Ascending aorta (tissue), 2 donors: ENCODE measurements at places on chromosomes 7 and 10. TPM values are rescaled to one million over a fixed set of nuclear protein-coding genes. Genes with fewer than 3 reads are reported as not detected.

DNA sequence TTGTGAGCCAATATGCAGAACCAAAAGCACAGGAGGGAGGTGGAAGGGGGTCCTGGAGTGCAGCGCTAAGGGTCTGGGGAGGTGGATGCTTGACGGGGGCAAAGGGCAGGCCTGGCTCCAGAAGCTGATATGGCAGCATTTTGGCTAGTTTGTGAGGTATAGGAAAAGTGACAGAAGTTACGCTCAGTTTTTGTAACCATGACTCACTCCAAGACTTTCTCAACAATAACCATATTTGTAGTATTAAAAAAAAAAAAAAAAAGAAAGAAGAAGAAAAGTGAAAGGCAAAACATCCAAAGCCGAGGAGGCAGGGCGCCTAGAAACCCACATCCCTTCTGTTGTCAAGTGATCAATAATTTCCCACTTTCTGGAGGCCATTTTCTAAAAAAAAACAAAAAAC lies 92.3 kb downstream of the RNF216 start:
- peak overlapping the region; percentile 94 for H3K27ac ChIP-seq
- no peaks in the 10 kb centered on the region for H3K27me3 ChIP-seq
- peaks cover 15% of the 10 kb centered on the region for H3K36me3 ChIP-seq
- DNase-seq: no peak
- peaks cover 75% of the 10 kb centered on the region for H3K4me1 ChIP-seq

- H3K4me1 ChIP-seq: no peaks in the 10 kb centered on the region
- H3K4me3 ChIP-seq: no peak overlapping the region
- DNase-seq: no peak
- no peak overlapping the region for H3K27ac ChIP-seq
- H3K27me3 ChIP-seq: no peaks in the 10 kb centered on the region
Measured at GRCh38 chr10:13961097-13961496, 369.6 kb downstream of the FRMD4A start.

Gene DEPP1
- 309 TPM for total RNA-seq

GRCh38 chr10:100192350-100192749 lies 6.5 kb upstream of the ERLIN1 start:
- peaks cover 47% of the 10 kb centered on the region for H3K36me3 ChIP-seq
- no peaks in the 10 kb centered on the region for H3K27me3 ChIP-seq
- peaks cover under 1% of the 10 kb centered on the region for H3K4me1 ChIP-seq
- H3K27ac ChIP-seq: no peak overlapping the region
- no peak for DNase-seq

GRCh38 chr7:25180946-25181345 lies 47.3 kb downstream of the NPVF start:
- H3K36me3 ChIP-seq: no peaks in the 10 kb centered on the region
- peak overlapping the region; percentile 78 for H3K27ac ChIP-seq
- H3K4me3 ChIP-seq: peak overlapping the region; percentile 74
- H3K27me3 ChIP-seq: no peaks in the 10 kb centered on the region

DNA sequence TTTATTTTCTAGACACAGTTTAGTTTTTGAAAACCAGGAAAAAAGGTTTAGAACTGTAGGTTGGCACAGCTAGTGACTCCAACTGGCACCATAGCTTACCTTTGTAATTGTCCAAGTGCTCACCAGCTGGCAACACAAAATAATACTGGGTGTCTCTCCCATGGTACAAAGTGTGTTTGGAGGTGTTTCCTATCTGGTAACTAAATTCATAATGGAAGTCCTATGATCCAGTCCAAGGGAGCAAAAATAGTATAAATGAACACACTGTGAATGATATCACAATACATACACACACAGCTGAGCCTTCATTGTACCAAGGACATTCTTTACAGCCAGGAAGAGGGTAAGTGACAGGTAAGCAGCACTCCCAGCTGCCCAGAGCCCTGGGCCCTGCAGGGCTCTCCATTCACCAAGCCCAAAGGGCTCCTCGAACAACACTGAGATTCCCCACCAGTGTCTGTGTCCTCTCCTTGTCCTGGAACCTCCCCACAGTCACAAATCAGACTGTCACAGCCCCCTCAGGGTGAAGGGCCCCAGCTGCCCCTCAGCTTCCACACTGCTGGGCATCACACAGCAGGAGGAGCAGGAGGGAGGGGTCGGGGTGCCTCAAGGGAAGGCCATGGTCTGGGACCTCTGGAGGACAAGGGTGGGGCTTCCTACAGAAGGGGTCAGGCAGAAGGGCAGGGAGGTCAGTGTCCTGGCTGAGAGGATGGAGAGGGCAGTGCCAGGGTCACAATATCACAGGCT lies 72.1 kb downstream of the PKD1L1 start:
- H3K27me3 ChIP-seq: no peaks in the 10 kb centered on the region
- H3K36me3 ChIP-seq: no peaks in the 10 kb centered on the region
- no peaks in the 10 kb centered on the region for H3K4me1 ChIP-seq

Gene CLDN4
- total RNA-seq: 0.21 TPM

- peaks cover 5% of the 10 kb centered on the region for H3K4me1 ChIP-seq
- H3K4me3 ChIP-seq: no peak overlapping the region
- DNase-seq: no peak
- H3K36me3 ChIP-seq: no peaks in the 10 kb centered on the region
- H3K27me3 ChIP-seq: no peaks in the 10 kb centered on the region
- H3K27ac ChIP-seq: no peak overlapping the region
Measured at GRCh38 chr7:26593393-26593792, 271.0 kb downstream of the SKAP2 start.

- peaks cover 98% of the 10 kb centered on the region for H3K36me3 ChIP-seq
- no peak overlapping the region for H3K27ac ChIP-seq
- H3K27me3 ChIP-seq: no peaks in the 10 kb centered on the region
Measured at GRCh38 chr10:73136627-73137026, 26.4 kb downstream of the NUDT13 start.

DNA sequence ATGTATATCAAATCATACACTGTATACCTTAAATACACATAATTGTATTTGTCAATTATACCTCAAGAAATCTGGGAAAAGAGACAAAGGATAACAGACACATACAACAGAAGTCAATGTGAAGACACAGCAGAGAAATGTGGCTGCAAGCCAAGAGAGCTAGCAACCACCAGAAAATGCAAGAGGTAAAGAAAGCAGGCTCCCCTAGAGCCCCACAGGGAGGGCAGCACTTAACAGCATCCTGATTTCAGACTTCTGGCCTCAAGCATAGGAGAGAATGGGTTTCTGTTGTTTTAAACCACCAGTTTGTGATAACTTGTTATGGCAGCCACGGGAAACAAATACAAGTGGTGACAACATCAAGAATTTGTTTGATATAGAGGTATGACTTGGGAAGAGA lies 1197.2 kb downstream of the SORCS1 start:
- no peak for DNase-seq
- H3K36me3 ChIP-seq: no peaks in the 10 kb centered on the region
- H3K4me3 ChIP-seq: no peak overlapping the region
- H3K27me3 ChIP-seq: no peaks in the 10 kb centered on the region

Gene MYO1G
- 5.9 TPM for total RNA-seq

DNA sequence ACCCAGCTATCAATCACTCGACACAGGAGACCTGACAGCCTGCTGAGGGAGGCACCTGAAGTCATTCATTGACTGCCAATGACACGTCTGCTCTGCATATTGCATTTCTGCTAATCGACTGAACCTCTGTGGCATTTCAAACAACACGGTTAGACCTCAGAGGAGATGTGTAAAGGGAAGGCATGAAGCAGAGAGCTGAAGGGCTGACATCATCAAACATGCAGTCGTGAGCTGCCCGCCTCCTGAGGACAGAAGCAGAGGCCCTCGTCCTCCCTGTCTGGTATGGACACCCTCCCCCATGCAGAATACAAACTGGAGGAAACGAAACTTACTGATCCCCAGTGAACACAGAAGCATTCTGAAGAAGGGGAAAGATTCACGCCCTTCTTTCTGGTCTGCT lies 462.6 kb upstream of the MGMT start:
- DNase-seq: no peak
- no peaks in the 10 kb centered on the region for H3K27me3 ChIP-seq
- no peak overlapping the region for H3K27ac ChIP-seq
- H3K4me3 ChIP-seq: no peak overlapping the region

- no peak for DNase-seq
- peak overlapping the region; percentile 31 for H3K27ac ChIP-seq
- no peaks in the 10 kb centered on the region for H3K27me3 ChIP-seq
- H3K4me3 ChIP-seq: no peak overlapping the region
- H3K4me1 ChIP-seq: peaks cover 74% of the 10 kb centered on the region
Measured at GRCh38 chr10:77560471-77560870, 77.1 kb downstream of the KCNMA1 start.

Gene ITPRID1
- total RNA-seq: not detected

- H3K27me3 ChIP-seq: no peaks in the 10 kb centered on the region
- peaks cover 4% of the 10 kb centered on the region for H3K4me1 ChIP-seq
Measured at GRCh38 chr7:38169847-38170246, 8.2 kb upstream of the STARD3NL start.

Gene CCL24
- not detected for total RNA-seq

GRCh38 chr7:123916240-123916724 lies 8.8 kb upstream of the SPAM1 start:
- H3K27me3 ChIP-seq: no peaks in the 10 kb centered on the region
- no peaks in the 10 kb centered on the region for H3K4me1 ChIP-seq
- H3K4me3 ChIP-seq: no peak overlapping the region
- no peak for DNase-seq

Gene SPDYE16
- total RNA-seq: not detected

DNA sequence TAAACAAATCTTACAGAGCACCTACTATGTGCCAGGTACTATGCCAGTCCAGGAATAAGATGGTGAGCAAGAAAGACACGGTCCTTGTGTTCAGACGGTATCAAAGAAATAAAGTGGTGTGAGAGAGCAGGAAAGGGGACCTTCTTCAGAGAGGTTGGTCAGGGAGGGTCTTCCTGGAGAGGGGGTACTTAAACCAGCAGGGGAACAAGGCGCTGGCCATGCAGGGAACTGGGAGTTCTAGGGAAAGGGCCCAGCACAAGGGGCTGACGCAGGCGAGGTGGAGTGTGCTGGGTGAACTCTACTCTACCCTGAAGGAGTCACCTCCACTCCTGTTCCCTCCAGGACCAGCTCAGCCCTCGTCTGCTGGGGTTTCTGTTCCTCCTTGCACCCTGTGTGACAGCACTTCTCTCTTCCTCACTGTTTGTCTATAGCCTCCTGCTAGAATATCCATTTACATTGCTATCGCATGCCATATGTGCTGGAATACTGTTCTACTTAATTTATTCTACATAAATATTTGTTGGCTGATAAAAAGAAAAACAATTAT lies 73.5 kb downstream of the AOAH start:
- no peak overlapping the region for H3K4me3 ChIP-seq
- DNase-seq: no peak
- no peaks in the 10 kb centered on the region for H3K27me3 ChIP-seq

Gene PVRIG
- 27.8 TPM for total RNA-seq

Gene PIP
- total RNA-seq: not detected

DNA sequence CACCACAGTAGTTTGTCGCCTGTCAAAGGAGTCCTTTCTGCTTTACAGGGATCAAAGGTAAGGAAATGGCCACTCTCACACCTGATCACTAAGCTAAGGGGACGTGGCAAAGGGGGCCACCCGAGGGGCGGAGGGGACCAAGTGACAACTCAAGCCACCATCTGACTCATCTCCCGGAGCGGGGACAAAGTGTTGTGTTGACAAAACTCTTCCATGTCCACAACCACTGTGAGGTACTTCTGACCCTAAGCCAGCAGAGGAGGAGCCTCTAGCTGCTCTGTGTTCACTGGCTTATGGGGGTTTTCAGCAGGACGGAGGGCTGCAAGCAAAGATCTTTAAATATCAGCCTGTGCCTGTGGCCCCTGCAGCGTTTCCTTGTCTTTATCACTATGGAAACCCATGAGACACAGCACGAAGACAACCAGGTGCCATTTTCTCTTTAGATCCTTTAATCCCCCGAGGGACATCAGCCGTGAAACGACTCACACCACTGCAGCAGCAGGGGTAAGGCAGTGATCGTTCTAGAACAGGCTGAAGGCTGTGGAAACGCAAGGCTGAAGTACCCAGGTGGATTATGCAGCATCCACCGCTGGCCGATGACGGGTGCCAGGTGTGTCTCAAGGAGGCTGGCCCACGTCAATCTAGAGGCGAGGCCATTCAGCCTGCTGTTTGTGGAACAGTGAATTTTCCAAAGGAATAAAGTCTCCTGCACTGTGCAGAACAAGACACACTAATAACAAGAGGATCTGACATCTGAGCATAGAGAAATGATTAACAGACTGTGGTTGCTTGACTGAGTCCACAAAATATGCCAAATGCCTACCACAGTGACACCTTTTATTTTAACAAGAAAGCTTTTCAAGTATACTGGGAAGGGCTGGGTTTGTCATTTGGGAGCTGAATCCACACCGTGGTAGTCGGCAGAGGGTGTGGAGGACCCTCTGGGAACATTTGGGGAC lies 26.6 kb upstream of the DDC start:
- H3K4me3 ChIP-seq: no peak overlapping the region
- H3K27ac ChIP-seq: no peak overlapping the region
- no peaks in the 10 kb centered on the region for H3K27me3 ChIP-seq
- H3K4me1 ChIP-seq: no peaks in the 10 kb centered on the region
- DNase-seq: no peak

Gene AKR1D1
- total RNA-seq: not detected

DNA sequence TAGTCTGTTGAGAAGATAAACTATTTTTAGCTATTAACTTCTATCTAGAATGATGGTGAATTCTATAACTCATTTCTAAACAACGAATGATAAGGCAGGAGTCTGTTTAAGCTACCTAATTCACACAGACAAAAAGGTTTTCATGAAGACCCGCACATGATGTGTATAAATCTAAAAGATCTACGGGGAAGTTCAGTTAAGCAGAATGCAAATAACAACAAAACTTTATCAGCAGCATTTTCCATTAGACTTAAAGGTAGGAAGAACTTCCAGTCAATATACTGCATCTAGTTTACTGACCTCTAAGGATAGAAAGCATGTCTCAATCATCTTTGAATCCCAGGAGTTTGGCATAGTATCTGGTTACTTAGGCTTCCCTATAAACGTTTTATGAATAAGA lies 62.6 kb downstream of the CDK6 start:
- H3K27ac ChIP-seq: no peak overlapping the region
- H3K36me3 ChIP-seq: no peaks in the 10 kb centered on the region
- H3K27me3 ChIP-seq: no peaks in the 10 kb centered on the region
- no peak for DNase-seq
